ENCODE measurements at places on chromosomes 11 and 22. TPM values are rescaled to one million over a fixed set of nuclear protein-coding genes. Genes with fewer than 3 reads are reported as not detected.

GRCh38 chr22:44305455-44305854 is 7.3 kb downstream of the SHISAL1 start:
- no peaks in the 10 kb centered on the region for H3K36me3 ChIP-seq
- H3K27ac ChIP-seq = no peak overlapping the region

PNPLA5 gene
- not detected for total RNA-seq

DNA sequence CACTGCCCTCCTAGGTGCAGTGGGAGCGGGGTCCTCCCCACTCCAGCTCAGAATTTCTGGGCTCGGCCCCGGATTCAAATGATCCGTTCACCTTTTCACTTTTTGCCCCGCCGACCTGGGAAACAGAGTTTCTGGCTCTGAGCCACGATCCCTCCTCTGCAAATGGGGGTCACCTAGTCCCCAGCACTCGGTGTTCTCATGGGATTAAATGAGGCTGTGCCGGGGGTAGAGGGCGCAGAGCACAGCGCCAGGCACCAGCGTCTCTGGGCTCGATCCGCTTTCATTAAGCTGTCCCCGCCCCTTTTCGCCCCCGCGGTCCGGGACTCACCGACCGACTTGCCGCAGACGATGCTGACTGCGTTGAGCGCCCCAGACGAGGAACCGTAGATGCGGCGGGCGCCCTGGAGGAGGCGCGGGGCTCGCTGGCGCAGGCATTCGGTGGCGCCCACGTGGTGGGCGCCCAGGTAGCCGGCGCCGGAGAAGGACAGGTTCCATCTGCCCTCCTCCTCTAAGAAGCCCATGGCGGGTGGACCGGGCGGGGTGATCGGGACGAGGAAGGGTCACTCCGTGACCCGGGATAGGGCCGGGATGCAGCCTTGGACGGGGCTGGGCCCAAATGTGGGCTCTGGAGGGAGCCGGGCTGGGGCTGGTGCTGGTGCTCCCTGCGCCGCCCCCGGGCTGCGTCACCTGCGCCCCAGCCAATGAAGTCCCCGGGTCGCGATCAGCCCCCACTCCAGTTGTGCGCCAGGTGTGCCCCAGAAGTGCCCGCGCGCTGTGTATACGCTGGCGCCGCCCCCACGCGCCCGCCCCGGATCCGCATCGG is at the start of gene PNPLA5:
TSS of gene PNPLA5 (minus strand) at position 654 of the 823 bp plus-strand sequence. CDS start at position 521, 133 bp downstream.
- H3K27ac ChIP-seq = no peak within 1 kb of the TSS
- no peaks in the 10 kb centered on the region for H3K36me3 ChIP-seq
- no peak within 1 kb of the TSS for H3K4me3 ChIP-seq

GRCh38 chr22:48746789-48747425 is 1080.8 kb downstream of the BRD1 start:
- H3K36me3 ChIP-seq = no peaks in the 10 kb centered on the region
- H3K4me3 ChIP-seq = no peak overlapping the region
- H3K27me3 ChIP-seq = no peaks in the 10 kb centered on the region

FUT4 gene
- total RNA-seq = 10.0 TPM

- H3K36me3 ChIP-seq = no peaks in the 10 kb centered on the region
- DNase-seq = peak; percentile 41
- no peak overlapping the region for H3K4me3 ChIP-seq
- H3K27me3 ChIP-seq = no peaks in the 10 kb centered on the region
- no peak overlapping the region for H3K27ac ChIP-seq
- peaks cover 5% of the 10 kb centered on the region for H3K4me1 ChIP-seq
Observed at GRCh38 chr11:65172600-65172999, 2.6 kb downstream of the SPDYC start.

DNA sequence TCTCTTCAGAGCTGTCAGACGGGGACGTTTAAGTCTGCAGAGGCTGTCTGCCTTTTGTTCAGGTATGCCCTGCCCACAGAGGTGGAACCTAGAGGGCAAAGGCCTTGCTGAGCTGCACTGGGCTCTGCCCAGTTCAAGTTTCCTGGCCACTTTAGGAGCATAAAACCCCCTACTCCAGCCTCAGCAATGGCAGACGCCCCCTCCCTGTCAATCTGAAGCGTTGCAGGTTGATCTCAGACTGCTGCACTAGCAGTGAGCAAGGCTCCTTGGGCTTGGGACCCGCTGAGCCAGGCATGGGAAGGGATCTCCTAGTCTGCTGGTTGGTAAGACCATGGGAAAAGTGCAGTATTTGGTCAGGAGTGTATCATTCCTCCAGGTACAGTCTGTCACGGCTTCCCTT is 66.6 kb upstream of the TP53I11 start:
- H3K27ac ChIP-seq = no peak overlapping the region
- H3K36me3 ChIP-seq = no peaks in the 10 kb centered on the region
- DNase-seq = no peak
- peaks cover 4% of the 10 kb centered on the region for H3K4me1 ChIP-seq

KRTAP5-7 gene
- total RNA-seq = not detected

DNA sequence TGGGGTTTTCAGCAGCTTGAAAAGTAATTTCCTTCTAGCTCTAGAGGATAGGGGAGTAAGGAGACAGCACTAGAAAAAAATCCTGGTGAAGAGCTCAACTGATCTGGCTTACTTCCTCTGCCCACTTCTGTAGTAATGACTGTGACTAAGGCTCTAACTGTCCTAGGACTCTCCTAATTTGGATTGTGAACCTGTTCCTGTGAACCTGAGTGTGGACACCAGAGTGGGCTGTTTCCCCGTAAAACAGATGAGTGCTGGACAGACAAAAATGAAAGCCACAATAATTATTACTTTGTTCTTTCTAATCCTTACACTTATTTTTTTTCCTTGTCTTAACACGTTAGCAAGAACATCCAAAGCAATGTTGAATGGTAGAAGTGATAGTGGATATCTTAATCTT is 154.1 kb downstream of the AASDHPPT start:
- H3K36me3 ChIP-seq = no peaks in the 10 kb centered on the region
- no peak overlapping the region for H3K4me3 ChIP-seq
- H3K27me3 ChIP-seq = no peaks in the 10 kb centered on the region
- H3K4me1 ChIP-seq = no peaks in the 10 kb centered on the region

ROM1 gene
- 4.3 TPM for total RNA-seq

DDI1 gene
- total RNA-seq = not detected

GRCh38 chr11:37078521-37078920 is 480.5 kb upstream of the RAG2 start:
- H3K27me3 ChIP-seq = no peaks in the 10 kb centered on the region
- no peaks in the 10 kb centered on the region for H3K4me1 ChIP-seq
- no peaks in the 10 kb centered on the region for H3K36me3 ChIP-seq
- no peak for DNase-seq

GRCh38 chr11:27621405-27622161 is 78.7 kb downstream of the BDNF start:
- H3K4me1 ChIP-seq = no peaks in the 10 kb centered on the region
- no peaks in the 10 kb centered on the region for H3K36me3 ChIP-seq
- H3K4me3 ChIP-seq = no peak overlapping the region

All from spleen (tissue), 13 donors.